ENCODE measurements at places on chromosomes 1 and 21. TPM values are rescaled to one million over a fixed set of nuclear protein-coding genes. Genes with fewer than 3 reads are reported as not detected.

GRCh38 chr1:5646486-5647149, 345.6 kb downstream of the NPHP4 start:
- no peak for DNase-seq

- DNase-seq, result no peak
These were observed 8.7 kb downstream of the MRPS21 start for GRCh38 chr1:150302338-150302737.

RAB7B gene
- not detected for total RNA-seq

DNA sequence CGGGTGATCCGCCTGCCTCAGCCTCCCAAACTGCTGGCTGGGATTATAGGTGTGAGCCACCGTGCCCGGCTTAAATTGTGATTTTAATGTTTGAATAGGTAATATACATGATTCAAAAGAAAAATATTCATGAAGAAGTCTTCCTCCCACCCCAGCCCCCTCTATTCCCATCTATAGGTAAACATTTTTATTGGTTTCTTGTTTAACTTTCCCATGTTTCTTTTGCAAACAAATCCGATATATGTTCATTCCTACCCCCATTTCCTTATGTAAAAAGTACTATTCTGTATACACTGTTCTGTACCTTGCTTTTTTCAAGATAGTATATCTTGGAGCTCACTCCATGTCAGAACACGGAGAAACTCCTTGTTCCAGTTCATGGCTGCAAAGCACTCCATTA, 23.2 kb downstream of the RPS6KA1 start:
- DNase-seq, result no peak

DNA sequence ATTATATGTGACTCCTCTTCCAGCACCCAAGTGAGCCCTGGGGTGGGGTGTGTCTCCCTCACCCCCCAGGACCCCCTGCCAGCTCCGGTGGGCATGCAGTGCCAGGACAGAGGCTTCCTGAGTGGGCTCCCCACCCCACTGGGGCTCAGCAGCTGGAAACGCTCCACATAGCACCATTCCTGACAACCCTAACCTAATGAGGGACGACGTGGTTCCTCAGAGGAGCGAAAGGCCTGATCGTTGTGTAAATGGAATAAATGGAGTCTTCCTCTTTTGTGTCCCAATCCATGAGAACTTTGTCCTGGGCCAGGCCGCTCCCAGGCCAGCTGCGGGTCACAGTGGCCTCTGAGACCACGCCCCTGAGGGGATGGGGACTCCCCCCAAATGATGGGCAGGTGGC, 1.8 kb upstream of the TSPEAR start:
- DNase-seq, result no peak

DNA sequence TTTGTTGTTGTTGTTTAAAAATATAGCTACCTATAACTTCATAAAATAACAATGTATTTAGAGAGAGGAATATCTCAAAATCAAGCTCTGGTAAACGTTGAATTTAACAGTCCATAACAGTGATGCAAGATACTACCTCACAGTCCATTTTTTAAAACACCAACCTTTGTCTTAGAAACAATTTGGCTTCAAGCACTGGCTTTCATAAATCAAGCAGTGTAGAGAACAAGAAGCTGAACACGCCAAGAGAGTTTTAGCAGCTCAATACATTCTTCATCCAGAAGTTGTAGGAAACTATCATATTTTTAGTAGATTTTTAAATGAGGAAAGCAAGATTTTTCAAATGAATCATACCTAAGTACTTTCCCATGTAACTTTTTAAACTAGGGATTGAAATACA, 334.3 kb upstream of the ADAMTS5 start:
- no peak for DNase-seq

- DNase-seq, result peak; percentile 55
These were observed at the start of gene EVA1C for GRCh38 chr21:32412162-32413014. Gene EVA1C, plus strand, starts transcription at chr21:32412706. Its CDS starts 148 bp downstream, at chr21:32412854.

OR10Z1 gene
- total RNA-seq, result not detected

- DNase-seq, result no peak
These were observed 95.3 kb upstream of the HIVEP3 start for GRCh38 chr1:42013881-42014470.

GRCh38 chr1:233261206-233261605, 34.3 kb downstream of the PCNX2 start:
- peak; percentile 28 for DNase-seq

- DNase-seq, result no peak
These were observed 1.9 kb upstream of the ZFYVE9 start for GRCh38 chr1:52139817-52140540.

DNA sequence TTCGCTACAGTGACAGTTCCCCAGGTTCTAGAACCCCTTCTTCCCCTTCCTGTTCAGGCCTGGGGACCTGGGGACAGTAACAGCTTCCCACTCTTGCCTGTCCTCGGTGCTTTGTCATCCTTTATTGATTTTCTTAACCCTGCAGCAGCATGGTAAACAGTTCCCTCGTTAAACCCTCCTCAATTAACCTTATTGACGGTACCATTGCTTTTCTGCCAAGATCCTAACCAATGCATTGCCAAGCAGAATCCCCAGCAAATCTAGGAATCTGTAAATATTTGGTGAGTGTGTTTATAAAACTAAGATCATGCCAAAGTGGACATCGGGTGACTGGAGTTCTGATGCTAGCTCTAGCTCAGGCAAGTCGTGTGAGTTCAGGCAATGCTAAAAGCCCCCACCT, 99.6 kb upstream of the KAZN start:
- no peak for DNase-seq

GRCh38 chr21:46205166-46205565, 20.9 kb upstream of the SPATC1L start:
- no peak for DNase-seq

GRCh38 chr1:76366726-76367125, 292.2 kb downstream of the ST6GALNAC3 start:
- no peak for DNase-seq

- DNase-seq, result no peak
These were observed 7.0 kb upstream of the POFUT2 start for GRCh38 chr21:45294509-45295291.
